ENCODE measurements at places on chromosomes 5 and 9. TPM values are rescaled to one million over a fixed set of nuclear protein-coding genes. Genes with fewer than 3 reads are reported as not detected.

SPINK13 gene
- total RNA-seq, result not detected

AGXT2 gene
- total RNA-seq, result not detected

SLC4A9 gene
- total RNA-seq, result 0.15 TPM

DNA sequence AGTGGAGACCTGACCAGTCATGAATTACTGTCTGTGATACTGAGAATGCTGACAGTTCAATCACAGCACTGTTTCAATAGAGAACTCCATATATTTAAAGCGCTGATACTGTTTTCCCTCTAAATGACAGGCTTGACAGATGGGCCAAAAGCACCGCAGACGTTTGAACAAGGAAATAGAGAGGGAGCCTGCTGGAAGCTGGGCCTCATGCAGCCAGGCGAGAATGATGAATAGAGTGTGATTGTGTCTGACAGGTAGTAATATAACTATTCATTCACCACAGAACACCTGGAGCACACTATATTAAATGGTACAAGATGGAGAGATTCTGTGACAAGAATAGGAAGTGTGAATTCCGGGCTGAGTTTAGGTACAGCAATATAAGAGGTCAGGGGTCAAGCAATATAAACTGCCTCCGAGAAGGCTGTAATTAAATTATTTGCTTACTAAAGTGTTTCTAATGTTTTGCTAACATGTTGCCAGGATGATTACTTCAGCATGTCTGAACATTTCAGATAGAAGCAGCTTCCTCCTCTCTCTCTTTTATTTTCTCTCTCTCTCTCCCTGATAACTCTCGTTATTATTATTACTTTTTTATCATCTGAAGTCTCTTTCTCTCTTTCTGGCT is 297.7 kb downstream of the CSNK1G3 start:
- DNase-seq, result no peak
- no peaks in the 10 kb centered on the region for H3K27me3 ChIP-seq
- no peak overlapping the region for H3K27ac ChIP-seq
- peaks cover 20% of the 10 kb centered on the region for H3K4me1 ChIP-seq

MVB12B gene
- total RNA-seq, result 5.9 TPM

GRCh38 chr9:137520614-137521404 is 29.4 kb downstream of the PNPLA7 start:
- H3K36me3 ChIP-seq, result no peaks in the 10 kb centered on the region
- H3K27me3 ChIP-seq, result no peaks in the 10 kb centered on the region
- no peak for DNase-seq
- H3K4me1 ChIP-seq, result no peaks in the 10 kb centered on the region
- no peak overlapping the region for H3K27ac ChIP-seq

- no peak overlapping the region for H3K4me3 ChIP-seq
- no peaks in the 10 kb centered on the region for H3K4me1 ChIP-seq
- no peak overlapping the region for H3K27ac ChIP-seq
Measured at GRCh38 chr5:168658394-168658793, 79.2 kb upstream of the PANK3 start.

ZCCHC7 gene
- total RNA-seq, result 28.5 TPM

GFI1B gene
- total RNA-seq, result 0.71 TPM

- no peak overlapping the region for H3K27ac ChIP-seq
- no peaks in the 10 kb centered on the region for H3K27me3 ChIP-seq
- H3K4me3 ChIP-seq, result no peak overlapping the region
- H3K4me1 ChIP-seq, result no peaks in the 10 kb centered on the region
- no peak for DNase-seq
Measured at GRCh38 chr5:56095579-56096102, 100.9 kb upstream of the IL6ST start.

- no peak overlapping the region for H3K4me3 ChIP-seq
- peaks cover 77% of the 10 kb centered on the region for H3K36me3 ChIP-seq
- no peak overlapping the region for H3K27ac ChIP-seq
- no peak for DNase-seq
- peaks cover 4% of the 10 kb centered on the region for H3K4me1 ChIP-seq
- H3K27me3 ChIP-seq, result no peaks in the 10 kb centered on the region
Measured at GRCh38 chr5:1476967-1477310, 31.7 kb upstream of the SLC6A3 start.

KIF4B gene
- total RNA-seq, result 0.08 TPM

TMEM252 gene
- total RNA-seq, result not detected

MARVELD2 gene
- 31.4 TPM for total RNA-seq

- DNase-seq, result no peak
- H3K27ac ChIP-seq, result no peak overlapping the region
- peaks cover 10% of the 10 kb centered on the region for H3K4me1 ChIP-seq
- peaks cover 3% of the 10 kb centered on the region for H3K36me3 ChIP-seq
- H3K27me3 ChIP-seq, result no peaks in the 10 kb centered on the region
- no peak overlapping the region for H3K4me3 ChIP-seq
Measured at GRCh38 chr9:35691757-35692301, 2.1 kb upstream of the TPM2 start.

FGFR4 gene
- total RNA-seq, result 88.4 TPM

DNA sequence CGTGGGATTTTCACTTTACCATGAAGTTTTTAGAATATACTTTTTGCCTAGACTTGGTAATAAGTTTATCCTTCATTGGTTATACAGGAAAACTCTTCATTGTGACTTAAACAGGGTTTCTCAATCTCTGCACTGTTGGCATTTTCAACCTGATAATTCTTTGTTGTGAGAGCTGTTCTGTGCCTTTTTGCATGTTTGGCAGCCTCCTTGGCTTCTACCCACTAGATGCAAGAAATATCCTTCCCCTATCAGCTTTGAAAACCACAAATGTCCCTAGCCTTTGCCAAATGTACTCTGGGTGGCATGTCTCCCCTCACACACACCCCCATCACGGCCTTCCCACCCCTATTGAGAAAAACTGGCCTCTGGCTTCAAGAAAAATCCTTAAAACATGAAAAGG is 180.9 kb downstream of the ESM1 start:
- no peak for DNase-seq
- no peaks in the 10 kb centered on the region for H3K27me3 ChIP-seq
- no peaks in the 10 kb centered on the region for H3K4me1 ChIP-seq
- H3K4me3 ChIP-seq, result no peak overlapping the region
- H3K36me3 ChIP-seq, result no peaks in the 10 kb centered on the region

DNA sequence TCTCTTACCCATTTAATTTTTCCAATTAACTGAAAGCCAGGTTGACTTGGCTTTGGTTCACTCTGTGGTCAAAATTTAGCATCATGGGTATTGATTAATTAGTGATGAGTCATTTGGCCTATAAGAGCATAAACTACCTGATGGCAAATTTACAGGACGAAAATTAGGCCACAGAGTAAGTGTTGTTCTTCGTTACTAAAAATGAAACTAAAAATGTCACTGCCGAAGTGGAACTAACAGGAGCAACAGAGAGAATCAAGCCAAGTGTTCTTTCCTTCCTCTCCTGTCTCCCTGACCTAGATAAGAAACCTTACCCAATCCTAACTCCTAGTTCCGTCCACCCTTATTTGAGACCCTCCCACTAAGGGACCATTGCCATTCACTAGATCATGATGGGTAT is 176.9 kb downstream of the RAB3C start:
- no peak overlapping the region for H3K4me3 ChIP-seq
- no peak overlapping the region for H3K27ac ChIP-seq
- no peaks in the 10 kb centered on the region for H3K4me1 ChIP-seq

DNA sequence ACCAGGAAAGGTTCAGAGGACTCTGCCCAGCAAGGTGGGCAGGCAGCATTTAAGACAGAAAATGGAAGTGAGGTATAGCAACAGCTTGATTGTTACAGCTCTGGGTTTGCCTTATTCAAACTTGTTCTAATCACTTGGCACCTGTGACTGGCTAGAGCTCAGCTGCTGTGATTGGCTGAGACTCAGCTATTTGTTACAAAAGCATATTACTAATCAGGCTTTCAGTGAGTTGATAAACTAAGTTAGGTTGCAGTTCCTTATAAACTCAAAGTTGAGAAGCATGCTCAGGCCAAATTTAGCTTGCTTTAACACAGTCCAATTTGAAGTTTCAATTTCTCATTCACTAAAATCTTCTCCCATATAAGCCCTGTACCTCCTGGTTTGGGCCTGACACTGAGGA is 56.3 kb downstream of the GDA start:
- H3K4me1 ChIP-seq, result no peaks in the 10 kb centered on the region
- no peak for DNase-seq
- no peaks in the 10 kb centered on the region for H3K36me3 ChIP-seq
- H3K27ac ChIP-seq, result no peak overlapping the region

DNA sequence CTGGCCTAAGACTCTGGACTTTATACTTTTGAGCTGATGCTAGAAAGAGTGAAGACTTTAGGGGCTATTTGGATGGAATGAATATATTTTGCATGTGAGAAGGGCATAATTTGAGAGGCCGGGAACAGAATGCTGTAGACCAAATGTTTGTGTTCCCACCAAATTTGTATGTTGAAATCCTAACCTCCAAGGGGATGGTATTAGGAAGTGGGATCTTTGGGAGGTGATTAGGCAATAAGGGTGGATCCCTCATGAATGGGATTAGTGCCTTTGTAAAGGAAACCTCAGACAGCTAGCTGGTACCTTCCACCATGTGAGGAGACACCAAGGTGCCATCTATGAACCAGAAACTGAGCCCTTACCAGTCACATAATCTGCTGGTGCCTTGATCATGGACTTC is 165.1 kb upstream of the S1PR3 start:
- no peaks in the 10 kb centered on the region for H3K4me1 ChIP-seq
- no peaks in the 10 kb centered on the region for H3K27me3 ChIP-seq
- H3K4me3 ChIP-seq, result no peak overlapping the region
- H3K36me3 ChIP-seq, result no peaks in the 10 kb centered on the region

DNA sequence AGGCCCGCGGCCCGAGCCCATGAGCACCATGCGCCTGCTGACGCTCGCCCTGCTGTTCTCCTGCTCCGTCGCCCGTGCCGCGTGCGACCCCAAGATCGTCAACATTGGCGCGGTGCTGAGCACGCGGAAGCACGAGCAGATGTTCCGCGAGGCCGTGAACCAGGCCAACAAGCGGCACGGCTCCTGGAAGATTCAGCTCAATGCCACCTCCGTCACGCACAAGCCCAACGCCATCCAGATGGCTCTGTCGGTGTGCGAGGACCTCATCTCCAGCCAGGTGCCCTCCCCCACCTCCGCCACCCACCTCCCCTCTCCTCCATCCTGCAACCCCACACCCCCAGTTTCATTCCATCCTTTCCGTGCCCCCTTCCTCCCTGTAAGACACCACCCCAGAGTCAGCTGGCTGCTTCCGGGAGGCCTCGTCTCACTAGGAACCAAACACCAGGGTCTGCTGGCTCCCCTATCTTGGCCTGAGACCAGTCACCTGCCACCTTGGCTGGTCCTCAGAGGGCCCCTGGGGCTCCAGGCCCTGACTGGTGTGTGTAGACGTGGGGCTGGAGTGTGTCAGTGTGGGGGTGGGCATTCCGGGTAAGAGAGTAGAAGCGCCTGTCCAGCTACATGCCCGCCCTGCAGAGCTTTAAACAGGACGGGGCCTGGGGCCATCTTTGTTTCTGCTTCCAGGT is 655 bp downstream of the GRIN1 start:
- no peak overlapping the region for H3K4me3 ChIP-seq
- H3K27me3 ChIP-seq, result peaks cover 73% of the 10 kb centered on the region
- DNase-seq, result no peak
- H3K4me1 ChIP-seq, result peaks cover 14% of the 10 kb centered on the region
- H3K27ac ChIP-seq, result no peak overlapping the region
- H3K36me3 ChIP-seq, result no peaks in the 10 kb centered on the region

DNAJB5 gene
- 38.0 TPM for total RNA-seq

STPG3 gene
- total RNA-seq, result not detected

- no peaks in the 10 kb centered on the region for H3K27me3 ChIP-seq
- no peak overlapping the region for H3K27ac ChIP-seq
Measured at GRCh38 chr9:97176206-97176605, 131.3 kb upstream of the CCDC180 start.

PCDHA6 gene
- 6.5 TPM for total RNA-seq

CNOT8 gene
- 62.9 TPM for total RNA-seq

DNA sequence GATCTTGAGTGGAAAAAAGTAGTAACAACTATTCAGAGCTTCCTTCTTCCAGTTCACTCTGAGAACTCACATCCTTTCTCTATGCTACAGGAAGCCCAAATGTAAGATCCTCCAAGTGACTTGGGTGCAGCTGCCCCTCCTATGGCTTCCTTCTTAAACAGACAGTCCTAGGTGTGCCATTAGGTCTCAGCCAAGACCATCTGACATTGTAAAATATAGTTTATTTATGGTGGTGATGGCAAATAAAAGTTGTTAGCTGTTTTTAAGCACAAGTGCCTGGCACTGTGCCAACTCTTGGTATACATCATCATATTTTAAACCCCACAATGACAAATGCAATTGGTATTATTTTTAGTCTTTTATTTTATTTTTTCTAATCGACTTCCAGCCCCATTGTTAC is 58.1 kb downstream of the TMEM252 start:
- no peak for DNase-seq
- no peaks in the 10 kb centered on the region for H3K36me3 ChIP-seq
- no peak overlapping the region for H3K4me3 ChIP-seq
- no peaks in the 10 kb centered on the region for H3K4me1 ChIP-seq
- H3K27me3 ChIP-seq, result no peaks in the 10 kb centered on the region
- no peak overlapping the region for H3K27ac ChIP-seq

- H3K27ac ChIP-seq, result no peak overlapping the region
- no peaks in the 10 kb centered on the region for H3K4me1 ChIP-seq
- no peaks in the 10 kb centered on the region for H3K27me3 ChIP-seq
- DNase-seq, result no peak
- no peaks in the 10 kb centered on the region for H3K36me3 ChIP-seq
Measured at GRCh38 chr5:95862671-95863382, 40.3 kb upstream of the GLRX start.

TMEM171 gene
- 1.0 TPM for total RNA-seq

SLC6A7 gene
- total RNA-seq, result 0.07 TPM

GRCh38 chr5:155293605-155294178 is 280.1 kb downstream of the KIF4B start:
- no peaks in the 10 kb centered on the region for H3K4me1 ChIP-seq
- DNase-seq, result no peak
- H3K27ac ChIP-seq, result no peak overlapping the region
- no peaks in the 10 kb centered on the region for H3K36me3 ChIP-seq
- H3K27me3 ChIP-seq, result no peaks in the 10 kb centered on the region

MUSK gene
- total RNA-seq, result not detected

DNA sequence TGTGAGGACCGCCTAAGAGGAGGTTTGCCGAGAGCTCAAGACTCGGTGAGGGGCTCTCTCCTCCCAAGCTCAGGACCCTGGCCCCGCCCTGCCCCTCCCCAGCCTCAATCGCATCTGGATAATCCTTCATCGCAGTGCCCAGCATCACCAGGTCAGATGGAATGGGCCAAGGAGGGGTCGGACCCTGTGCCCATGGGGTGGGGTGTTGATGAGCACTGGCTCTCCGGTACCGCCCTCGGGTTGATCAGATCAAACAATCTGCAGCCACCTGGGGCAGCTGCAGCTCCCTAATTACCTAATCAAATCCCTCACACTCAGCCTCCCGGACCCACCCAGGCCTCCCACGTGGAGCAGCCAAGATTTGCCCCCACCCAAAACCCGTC is 24.4 kb upstream of the TDRD7 start:
- no peaks in the 10 kb centered on the region for H3K36me3 ChIP-seq
- no peak overlapping the region for H3K27ac ChIP-seq
- no peak for DNase-seq
- H3K4me1 ChIP-seq, result peaks cover 7% of the 10 kb centered on the region
- no peak overlapping the region for H3K4me3 ChIP-seq

DNA sequence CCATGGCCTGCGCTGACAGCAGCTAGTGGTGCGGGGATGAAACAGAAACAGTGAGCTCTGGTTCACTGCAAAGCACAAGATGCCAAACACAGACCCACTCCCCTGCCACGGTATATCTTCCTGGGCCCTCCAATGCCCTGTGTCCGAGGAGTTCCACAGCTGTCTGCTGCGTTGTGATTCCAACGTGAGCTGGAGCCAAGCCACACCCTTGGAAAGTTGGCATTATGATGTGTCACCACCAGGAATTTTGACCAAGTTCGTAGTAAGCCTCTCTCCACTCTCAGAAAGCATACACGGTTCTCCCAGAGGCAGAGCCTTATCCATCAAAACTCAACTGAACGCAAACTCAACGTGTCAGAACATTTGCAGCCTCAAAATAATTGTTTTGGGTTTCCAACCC is 55.6 kb downstream of the MACROH2A1 start:
- peaks cover 6% of the 10 kb centered on the region for H3K36me3 ChIP-seq
- H3K27me3 ChIP-seq, result no peaks in the 10 kb centered on the region
- H3K4me3 ChIP-seq, result no peak overlapping the region
